Stromal cell of bone marrow (primary cell): ENCODE measurements at places on chromosomes 6 and 20.
A peak's percentile ranks its signal among the peaks of the same experiment; 100 is the strongest.

GRCh38 chr6:36594816-36595643 lies 868 bp downstream of the SRSF3 start:
- peak; percentile 38 for DNase-seq

DNA sequence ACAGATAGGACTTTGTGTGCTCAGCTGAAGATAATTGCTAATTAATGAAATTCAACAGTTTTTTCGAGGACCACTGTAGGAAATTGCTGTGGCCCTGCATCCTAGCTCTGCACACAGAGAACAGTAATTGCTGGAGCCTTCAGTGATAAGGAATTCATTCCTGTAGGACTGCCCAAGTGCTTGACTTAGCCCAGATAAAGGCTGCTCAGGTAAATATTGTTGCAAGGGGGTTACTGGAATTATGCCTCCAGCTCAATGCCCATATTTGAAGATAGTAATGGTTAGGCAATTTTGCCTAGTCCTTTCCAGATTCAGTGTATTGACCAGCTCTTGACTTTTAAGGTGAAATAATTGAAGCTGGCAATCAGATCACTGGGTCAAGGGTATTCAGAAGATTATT lies 122.9 kb downstream of the SLC24A3 start:
- DNase-seq, result no peak

GRCh38 chr6:27156874-27157458 lies 90.5 kb upstream of the PRSS16 start:
- DNase-seq, result no peak

- no peak for DNase-seq
Observed at GRCh38 chr6:22845467-22845866, 276.1 kb downstream of the HDGFL1 start.

GRCh38 chr6:148671085-148671484 lies 75.7 kb upstream of the UST start:
- DNase-seq, result no peak

GRCh38 chr20:18250217-18250616 lies 38.1 kb upstream of the ZNF133 start:
- no peak for DNase-seq

DNA sequence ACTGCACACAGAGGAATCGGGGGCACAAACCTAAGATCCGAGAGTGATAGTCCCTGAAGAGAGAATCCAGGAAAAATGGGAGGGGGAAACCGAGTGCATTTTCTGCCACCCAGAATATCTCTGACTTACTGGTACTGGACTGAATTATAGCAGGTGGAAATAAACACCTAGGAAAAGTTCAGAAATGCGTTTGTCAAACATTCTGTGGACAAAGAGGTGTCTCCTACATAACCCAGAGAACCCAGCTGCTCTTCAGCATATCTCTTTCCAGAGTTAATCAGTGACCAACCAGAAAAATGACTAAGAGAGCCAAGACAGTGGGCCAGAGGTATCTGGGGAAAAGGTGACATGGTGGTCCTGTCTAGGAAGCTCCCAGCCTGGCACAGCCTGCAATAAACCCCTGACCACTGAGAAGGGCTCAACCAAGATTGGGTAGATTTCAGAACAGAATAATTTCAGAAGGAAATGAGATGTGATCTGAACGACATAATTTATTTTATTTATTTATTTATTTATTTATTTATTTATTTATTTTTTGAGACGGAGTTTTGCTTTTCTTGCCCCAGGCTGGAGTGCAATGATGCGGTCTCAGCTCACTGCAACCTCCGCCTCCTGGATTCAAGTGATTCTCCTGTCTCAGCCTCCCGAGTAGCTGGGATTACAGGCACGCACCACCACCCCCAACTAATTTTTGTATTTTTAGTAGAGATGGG lies 6.0 kb upstream of the VNN1 start:
- DNase-seq, result no peak

GRCh38 chr20:63135411-63135810 lies 80.5 kb downstream of the YTHDF1 start:
- no peak for DNase-seq

DNA sequence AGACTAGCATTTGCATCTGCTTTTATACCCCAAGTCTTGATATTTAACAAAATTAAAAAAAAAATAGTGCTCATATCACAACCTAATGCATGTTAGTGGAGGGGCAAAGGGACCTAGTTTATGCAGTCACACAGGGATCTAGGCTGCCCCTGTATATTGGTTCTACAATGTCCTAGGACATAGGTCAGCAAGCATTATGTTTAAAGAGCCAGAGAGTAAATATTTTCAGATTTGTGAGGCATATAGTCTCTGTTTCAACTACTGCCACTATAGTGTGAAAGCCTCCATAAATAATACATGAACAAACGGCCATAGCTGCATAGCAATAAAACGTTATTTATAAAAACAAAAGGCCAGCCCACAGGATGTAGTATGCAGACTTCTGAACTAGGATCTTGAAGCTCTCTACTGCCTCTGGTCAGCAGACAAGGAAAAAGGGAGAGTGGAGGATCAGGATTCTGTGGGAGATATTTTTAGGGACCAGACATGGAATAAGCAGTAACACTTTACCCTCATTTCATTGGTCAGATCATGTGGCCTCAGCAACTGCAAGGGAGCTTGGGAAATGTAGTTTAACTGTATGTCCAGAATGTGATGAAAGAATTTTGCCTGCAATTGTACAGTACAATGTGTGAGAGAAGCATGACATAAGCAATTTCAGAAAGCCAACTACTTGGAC lies 414.2 kb upstream of the SPTLC3 start:
- DNase-seq, result no peak

- DNase-seq, result no peak
Observed at GRCh38 chr20:59988141-59988540, 29.9 kb downstream of the CDH26 start.

DNA sequence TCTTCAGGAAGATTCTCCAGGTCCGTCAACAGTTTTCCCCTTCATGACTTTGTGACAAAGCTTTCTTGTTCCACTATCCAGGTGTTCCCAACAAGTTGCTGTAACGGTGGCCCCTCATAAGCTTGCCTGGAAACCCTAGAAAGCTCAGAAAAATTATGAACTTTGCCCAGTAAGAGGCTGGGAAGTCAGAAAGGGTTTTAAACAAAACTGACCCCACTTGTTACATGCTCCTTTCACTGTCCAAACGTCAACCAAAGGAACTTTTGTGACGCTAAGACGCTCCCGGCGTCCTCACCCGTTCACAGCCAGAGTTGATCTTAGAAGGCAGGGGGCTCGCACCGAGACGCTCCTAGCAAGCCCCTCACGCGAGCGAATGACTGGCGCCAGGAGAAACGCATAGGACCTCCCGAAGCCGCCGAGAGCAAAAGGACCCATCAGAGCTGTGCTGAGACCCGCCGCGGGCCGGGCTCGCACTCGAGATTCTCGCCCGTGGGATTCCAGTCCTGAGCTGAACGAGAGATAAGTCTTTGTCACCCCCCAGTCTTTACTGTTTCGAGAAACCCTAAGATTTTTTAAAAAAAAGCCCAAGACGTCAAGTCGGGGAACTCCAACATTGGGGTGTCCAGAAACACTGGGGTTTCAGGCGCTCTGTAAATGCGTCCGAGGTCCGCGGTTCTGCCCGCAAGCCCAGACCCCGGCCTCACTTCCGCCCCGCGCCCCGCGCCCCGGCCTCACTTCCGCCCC lies 544 bp upstream of the ACAT2 start:
- no peak for DNase-seq

GRCh38 chr6:49519660-49520059 lies 19.9 kb downstream of the GLYATL3 start:
- DNase-seq, result no peak

GRCh38 chr20:57826666-57827287 lies 117.0 kb upstream of the PMEPA1 start:
- no peak for DNase-seq

GRCh38 chr6:90859612-90860011 lies 272.7 kb upstream of the MAP3K7 start:
- DNase-seq, result no peak

DNA sequence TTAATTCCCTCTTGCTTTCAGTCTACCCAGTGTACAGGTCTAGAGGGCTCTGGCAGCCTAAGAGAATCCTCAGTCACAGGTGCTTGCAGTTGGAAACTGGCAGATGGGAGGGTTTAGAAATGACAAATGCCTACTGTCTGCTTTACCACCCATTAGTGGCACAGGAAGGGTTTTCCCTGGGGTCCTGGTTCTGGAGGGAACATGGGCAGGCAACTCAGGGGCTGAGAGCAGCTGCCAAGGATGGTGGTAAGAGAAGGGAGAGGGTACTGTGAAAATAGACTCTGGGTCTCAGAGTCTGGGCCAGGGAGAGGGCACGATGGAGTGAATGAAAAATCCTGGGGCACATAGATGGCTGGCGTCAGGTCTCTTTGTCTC lies 103.5 kb downstream of the TCP11 start:
- DNase-seq, result no peak

GRCh38 chr6:92577077-92577719 lies 842.2 kb downstream of the EPHA7 start:
- DNase-seq, result no peak

DNA sequence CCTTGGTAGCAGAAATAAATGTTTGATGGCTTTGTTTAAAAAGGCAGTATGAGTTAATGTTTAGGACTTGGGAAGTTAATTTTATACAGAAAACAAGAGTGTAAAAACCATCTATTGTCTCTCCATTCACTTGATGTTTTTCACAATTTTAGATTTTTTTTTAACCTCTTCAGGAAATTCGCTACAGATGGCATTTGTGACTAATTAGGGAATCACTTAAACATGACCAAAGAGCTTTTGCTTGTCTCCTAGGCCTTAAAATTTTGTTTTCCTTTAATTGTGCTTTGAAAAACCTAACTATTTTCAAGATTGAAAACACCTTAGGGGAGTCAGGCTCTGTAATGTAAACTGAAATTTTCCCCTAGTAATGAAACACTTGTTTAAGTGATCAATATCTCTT lies 17.3 kb downstream of the TULP4 start:
- no peak for DNase-seq

- no peak for DNase-seq
Observed at GRCh38 chr20:62580052-62580451, 62.3 kb upstream of the SLCO4A1 start.

- no peak for DNase-seq
Observed at GRCh38 chr6:128131566-128131965, 230.7 kb upstream of the THEMIS start.

GRCh38 chr6:2826131-2826530 lies 15.5 kb downstream of the SERPINB1 start:
- DNase-seq, result no peak

DNA sequence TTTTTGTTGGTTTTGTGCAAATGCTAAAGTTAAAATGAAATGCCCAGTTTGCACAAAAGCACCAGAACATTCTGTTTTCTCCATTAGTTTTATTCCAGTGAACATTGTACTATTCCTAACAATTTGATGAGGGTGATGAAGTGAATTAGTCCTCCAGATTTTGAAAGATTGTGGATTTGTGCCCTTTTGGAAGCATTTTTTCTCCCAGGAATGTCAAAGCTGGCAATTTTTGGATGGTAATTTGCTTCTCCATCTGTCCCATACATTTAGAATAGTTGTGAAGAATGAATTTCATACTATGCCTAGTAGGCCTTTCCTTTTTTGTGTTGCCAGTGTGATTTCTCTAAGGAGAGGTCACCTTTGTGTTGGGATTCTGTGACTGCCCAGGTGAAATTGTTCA lies 797.2 kb downstream of the BCKDHB start:
- DNase-seq, result no peak

- DNase-seq, result no peak
Observed at GRCh38 chr6:6417475-6417874, 97.0 kb upstream of the F13A1 start.

- peak; percentile 64 for DNase-seq
Observed at GRCh38 chr20:39291301-39291700, 329.2 kb downstream of the DHX35 start.

DNA sequence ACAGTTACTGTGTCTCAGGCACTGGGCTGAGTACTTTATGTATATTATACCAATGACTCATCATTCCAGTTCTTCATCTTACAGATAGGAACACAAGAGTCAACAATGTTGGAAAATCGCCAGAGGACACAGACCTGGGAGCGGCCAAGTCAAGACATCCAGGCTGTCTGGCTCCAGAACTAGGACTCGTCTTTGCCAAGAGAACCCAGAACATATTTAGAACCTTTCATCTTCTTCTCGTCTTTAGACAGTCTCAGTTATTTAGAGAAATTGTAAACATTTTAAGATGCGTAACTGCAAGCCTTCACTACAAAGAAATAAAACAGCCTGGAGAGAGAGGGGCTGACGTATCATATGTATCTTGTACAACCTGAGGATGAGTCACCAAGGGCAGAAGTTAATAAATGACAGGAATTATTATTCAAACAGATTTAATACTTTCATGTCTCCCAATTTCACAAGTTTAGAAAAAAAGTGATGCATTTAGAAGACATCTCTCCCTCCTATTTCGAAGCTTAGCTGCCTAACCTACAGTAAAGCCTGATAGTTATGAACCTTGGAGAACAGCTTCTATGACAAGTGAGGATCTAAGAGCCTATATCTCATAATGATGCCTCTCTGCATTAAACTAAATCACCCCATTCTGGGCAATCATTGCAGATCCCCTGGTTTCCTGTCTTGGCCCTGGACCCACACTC lies 43.4 kb downstream of the SLC22A3 start:
- DNase-seq, result no peak

DNA sequence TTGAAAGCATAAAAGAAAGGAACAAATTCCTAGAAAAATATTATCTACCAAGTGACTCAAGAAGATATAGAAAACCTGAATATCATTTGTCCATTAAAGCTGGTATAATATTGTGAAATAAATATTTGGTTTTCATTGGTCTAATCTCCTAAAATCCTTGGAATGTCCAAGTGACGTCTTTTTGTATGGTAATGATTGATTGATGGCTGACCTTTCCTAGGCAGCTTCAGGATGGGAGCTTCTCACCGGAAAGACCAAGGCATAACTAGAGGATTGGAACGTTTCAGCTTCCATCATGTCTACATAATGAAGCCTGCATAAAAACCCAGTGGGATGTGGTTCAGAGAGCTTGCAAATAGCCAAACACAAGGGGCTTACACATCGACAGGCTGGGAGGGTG lies 57.6 kb upstream of the MAN1A1 start:
- no peak for DNase-seq

- no peak for DNase-seq
Observed at GRCh38 chr20:58168843-58169242, 59.6 kb downstream of the ANKRD60 start.

DNA sequence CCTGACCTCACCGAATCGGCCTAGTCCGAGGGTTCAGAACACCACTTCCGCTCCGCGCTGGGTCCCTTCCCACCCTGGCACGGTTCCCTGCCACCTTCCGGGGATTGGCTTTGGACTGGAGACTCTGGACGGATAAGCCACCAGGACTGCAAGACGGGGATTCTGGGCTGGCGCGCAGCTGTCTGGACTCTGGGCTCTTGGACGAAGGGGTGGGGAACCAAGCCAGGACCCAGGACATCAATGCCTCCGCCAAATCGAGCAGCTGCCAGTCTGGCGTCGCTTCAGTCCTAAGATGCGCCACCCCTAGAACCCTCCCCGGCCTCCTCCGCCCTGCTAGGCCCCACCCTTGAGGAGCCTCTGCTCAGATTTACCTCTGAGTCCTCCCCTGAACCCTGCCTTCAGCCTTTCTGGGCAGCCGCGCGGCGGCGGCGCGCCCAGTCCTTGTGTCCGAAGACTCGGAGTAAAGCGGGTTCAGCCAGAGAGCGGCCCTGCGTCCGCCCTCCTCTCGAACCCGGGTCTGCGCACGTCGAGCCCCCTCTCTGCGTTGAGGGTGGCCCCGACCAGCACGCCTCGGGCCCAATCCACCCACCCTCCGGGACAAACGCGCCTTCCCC lies 1.2 kb downstream of the KCNK17 start:
- no peak for DNase-seq

- DNase-seq, result no peak
Observed at GRCh38 chr6:78670802-78671201, 196.5 kb upstream of the IRAK1BP1 start.

GRCh38 chr6:20933057-20933788 lies 399.0 kb downstream of the CDKAL1 start:
- DNase-seq, result no peak
